Right ventricle myocardium inferior (tissue), 1 donor: ENCODE measurements at places on chromosomes 11 and 22. TPM values are rescaled to one million over a fixed set of nuclear protein-coding genes. Genes with fewer than 3 reads are reported as not detected.

DNA sequence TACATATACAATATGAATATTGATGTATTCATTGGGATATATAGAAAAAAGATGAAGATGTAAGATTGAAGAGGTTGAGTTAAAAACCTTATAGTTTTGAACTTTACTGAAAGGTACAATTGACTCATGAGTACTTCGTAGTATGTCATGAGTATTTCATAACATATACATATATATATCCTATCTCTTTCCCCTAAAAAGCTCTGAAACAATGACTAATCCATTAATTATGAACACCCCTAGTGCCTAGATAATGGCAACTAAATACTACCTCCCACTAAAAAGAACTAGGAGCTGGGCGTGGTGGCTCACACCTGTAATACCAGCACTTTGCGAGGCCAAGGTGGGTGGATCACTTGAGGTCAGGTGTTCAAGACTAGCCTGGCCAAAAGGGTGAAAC lies 31.5 kb downstream of the SLC35F2 start:
- DNase-seq = no peak

DNA sequence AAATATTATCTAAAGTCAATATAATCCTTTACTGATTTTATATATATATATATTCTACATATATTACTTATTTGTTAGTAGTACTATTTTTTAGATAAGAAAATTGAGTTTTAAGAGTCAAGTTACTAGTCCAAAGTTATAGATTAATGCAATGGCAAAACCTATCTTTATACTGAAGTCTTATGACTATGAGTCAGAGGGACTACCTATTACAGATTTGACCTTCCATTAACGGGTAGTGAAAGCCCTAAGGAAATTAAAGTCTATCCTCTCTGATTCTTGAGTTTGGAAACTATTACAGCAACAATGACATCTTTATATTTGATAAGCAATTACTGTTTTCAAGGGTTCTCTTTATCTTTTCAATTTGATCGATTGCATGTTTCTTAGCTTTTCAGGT lies 315.8 kb downstream of the CASP12 start:
- DNase-seq = no peak

- no peak for DNase-seq
Observed at GRCh38 chr22:48947636-48948035, 880.0 kb downstream of the BRD1 start.

The HORMAD2 gene
- not detected for total RNA-seq

DNA sequence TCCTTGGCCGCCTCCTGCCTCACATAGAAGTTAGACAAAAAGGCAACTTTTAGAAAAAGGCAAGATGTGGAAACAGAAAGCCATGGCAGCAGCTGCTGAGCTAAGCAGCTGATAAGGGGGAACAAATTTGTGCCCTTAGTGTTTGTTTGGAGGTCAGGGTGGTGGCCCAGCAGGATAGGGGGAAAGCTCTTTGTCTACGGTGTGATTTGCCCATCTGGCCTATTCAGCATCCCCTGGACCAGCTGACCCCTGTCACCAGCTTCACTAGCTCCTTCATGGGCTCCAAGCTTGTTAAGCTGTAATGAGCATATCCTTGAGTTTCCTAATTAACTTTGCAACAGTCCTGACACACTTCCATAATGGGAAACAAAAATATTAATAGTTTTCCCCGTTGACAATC lies 5.9 kb upstream of the ME3 start:
- DNase-seq = no peak

DNA sequence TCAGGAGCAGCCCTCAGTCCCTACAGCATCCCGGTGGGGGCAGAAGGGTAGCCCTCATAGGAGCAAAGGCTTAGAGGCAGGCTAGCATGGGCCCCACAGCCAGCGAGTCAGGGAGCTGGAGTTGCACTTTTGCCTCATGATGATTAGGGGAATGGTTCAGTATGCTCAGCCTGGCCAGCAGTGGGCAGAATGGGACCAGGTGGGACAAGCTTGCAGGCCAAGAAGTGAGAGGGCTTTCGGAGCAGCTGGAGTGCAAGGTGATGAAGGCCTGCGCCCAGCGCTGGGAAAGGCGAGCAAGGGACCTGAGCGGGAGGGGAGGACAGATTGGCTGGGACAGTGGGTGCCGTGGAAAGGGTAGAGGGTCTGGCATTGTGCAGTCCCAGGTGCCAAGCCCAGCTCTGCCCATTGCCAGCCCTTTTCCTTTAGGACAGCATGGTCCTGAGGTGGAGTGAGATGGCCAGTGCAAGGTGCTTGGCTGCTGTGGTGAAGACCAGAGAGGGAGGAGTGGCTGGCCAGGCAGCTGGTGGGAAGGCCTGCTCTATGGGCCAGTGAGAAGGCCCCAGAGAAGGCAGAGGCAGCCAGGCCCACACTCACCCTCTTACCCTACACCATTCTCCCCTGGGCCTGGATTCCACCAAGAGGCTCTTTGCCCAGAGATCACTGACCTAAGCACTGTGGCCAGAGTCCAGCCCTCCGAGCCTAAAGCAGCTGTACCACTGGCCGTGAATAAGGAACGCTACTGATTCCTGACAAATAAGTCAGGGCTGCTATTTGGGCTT lies 47.9 kb upstream of the SUSD2 start:
- DNase-seq = no peak

DNA sequence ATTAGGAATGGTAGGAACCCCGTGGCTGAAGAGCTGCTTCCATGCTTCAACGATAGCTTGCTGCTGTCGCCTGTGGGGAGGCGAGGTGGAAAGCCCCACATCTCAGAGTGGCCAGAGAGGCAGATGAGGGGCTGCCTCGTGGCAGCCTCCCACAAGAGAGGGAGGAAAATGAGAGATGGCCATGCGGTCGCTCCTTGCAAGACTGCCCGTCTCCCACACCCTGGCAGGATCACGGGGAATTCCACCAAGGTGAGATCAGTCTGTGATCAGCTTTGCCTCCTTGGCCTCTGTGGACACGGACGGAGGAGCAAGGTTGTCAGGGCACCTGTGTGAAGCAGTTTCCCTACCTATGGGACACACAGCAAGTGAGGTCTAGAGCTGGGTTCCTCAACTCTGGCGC lies 3.0 kb downstream of the CRYBA4 start:
- no peak for DNase-seq

DNA sequence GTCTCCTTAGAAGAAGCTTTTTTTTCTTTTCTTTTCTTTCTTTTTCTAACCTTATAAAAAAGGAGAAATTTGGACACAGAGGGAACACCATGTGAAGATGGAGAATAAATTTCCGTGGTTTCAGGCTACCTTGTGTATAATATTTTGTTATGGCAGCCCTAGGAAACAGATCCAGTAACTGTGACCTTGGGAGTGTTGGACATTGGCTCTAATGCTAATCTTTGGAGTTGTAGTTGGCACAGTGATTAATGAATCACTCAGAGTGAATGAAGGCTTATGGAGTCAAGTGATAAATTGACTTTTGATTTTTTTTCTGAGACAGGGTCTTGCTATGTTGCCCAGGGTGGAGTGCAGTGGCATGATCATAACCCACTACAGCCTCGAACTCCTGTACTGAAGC lies 15.5 kb upstream of the PHOX2A start:
- no peak for DNase-seq
